Breast epithelium (tissue), 4 donors: ENCODE measurements at places on chromosomes 2 and 18.

GRCh38 chr2:235347691-235348090, 146.2 kb upstream of the AGAP1 start:
- no peak for DNase-seq

GRCh38 chr2:121558329-121558728, 27.6 kb downstream of the RNU4ATAC start:
- no peak for DNase-seq

GRCh38 chr18:21073180-21073579, 38.4 kb downstream of the ROCK1 start:
- no peak for DNase-seq

DNA sequence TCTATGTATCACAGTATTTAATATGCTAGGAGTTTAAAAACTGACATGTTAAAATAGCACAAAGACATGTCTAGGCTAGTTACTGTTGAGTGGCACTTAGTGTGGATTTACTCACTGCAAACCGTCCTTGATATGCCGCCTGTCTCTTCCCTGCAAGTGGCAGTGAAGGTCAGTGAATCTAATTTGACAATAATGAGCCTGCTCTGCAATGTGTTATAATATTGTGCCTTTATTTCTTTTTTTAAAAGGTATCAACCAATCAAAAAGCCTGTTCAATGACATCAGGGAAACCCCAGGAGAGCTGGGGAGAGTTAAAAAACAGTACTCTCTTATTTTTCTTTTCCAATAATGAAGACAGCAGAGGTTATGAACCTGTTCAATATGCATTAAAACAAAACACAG, 384.1 kb downstream of the ERBB4 start:
- no peak for DNase-seq

- no peak for DNase-seq
Measured at GRCh38 chr2:106956879-106957278, 70.9 kb upstream of the ST6GAL2 start.
